ENCODE measurements at places on chromosomes 12 and 14. TPM values are rescaled to one million over a fixed set of nuclear protein-coding genes. Genes with fewer than 3 reads are reported as not detected.

The AQP6 gene
- 0.28 TPM for total RNA-seq

The RDH12 gene
- 1.4 TPM for total RNA-seq

The LUM gene
- total RNA-seq = 4.9 TPM

The SLC17A8 gene
- 0.23 TPM for total RNA-seq

The RNASE3 gene
- total RNA-seq = not detected

The STON2 gene
- 6.3 TPM for total RNA-seq

The KLRC4 gene
- not detected for total RNA-seq

The RAPGEF3 gene
- 2.1 TPM for total RNA-seq

The AMHR2 gene
- total RNA-seq = 0.78 TPM

The CLEC14A gene
- total RNA-seq = 5.7 TPM

The HCAR1 gene
- not detected for total RNA-seq

The IKZF4 gene
- total RNA-seq = 2.3 TPM

The KIF5A gene
- 0.05 TPM for total RNA-seq

The KRT81 gene
- total RNA-seq = 0.65 TPM

The COX8C gene
- total RNA-seq = not detected

The KERA gene
- not detected for total RNA-seq

The FGF23 gene
- 0.25 TPM for total RNA-seq

The PRB2 gene
- total RNA-seq = not detected

The CD27 gene
- total RNA-seq = 0.58 TPM

The CCDC60 gene
- not detected for total RNA-seq

The TMPRSS12 gene
- total RNA-seq = not detected

The MAP3K9 gene
- total RNA-seq = 3.1 TPM

The DICER1 gene
- total RNA-seq = 35.2 TPM

The PLXNC1 gene
- total RNA-seq = 1.1 TPM

The IFI27 gene
- 20.4 TPM for total RNA-seq

The CARMIL3 gene
- total RNA-seq = 2.0 TPM

The CMA1 gene
- total RNA-seq = not detected

Measured in left lobe of liver (tissue), 2 donors.